ENCODE measurements at places on chromosomes 16 and 17. TPM values are rescaled to one million over a fixed set of nuclear protein-coding genes. Genes with fewer than 3 reads are reported as not detected.
A peak's percentile ranks its signal among the peaks of the same experiment; 100 is the strongest.

DNA sequence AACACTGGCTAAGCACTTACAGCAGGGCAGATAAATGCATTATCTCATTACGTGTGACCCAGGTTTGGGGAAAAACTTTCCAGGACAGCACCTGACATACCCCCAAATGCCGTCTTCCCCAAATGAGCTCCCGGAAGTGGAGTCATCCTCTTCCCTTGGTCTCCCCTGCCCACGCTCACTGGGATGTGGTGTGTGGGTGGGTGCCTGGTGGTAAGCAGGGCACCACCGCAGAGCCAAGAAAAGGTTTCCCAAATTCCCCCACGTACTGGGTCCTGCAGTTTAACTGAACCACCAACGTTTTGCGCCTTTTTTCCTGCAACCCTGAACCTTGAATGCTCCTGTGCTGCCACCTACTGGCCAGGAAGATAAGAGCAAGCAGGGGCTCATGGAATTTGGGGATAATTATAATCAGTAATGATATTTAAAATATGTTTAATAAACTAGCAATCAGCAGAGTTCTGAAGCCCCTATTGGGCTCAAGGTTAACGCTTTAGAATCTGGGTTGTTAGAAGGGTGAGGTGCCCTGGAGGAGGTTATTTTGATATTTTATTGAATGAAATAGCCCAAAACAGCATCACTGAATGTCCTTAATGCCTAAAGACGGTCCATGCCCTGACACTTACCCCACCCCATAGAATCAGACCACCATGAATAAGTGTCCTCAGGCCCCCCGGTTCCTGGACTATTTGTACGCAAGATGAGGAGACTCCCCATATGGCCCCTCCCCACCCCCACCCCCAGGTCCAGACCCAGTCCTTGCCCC lies 8.0 kb downstream of the SPPL2C start:
- no peak for DNase-seq
- H3K27me3 ChIP-seq = peaks cover 29% of the 10 kb centered on the region
- H3K36me3 ChIP-seq = no peaks in the 10 kb centered on the region
- no peak overlapping the region for H3K27ac ChIP-seq
- no peaks in the 10 kb centered on the region for H3K4me1 ChIP-seq

DNA sequence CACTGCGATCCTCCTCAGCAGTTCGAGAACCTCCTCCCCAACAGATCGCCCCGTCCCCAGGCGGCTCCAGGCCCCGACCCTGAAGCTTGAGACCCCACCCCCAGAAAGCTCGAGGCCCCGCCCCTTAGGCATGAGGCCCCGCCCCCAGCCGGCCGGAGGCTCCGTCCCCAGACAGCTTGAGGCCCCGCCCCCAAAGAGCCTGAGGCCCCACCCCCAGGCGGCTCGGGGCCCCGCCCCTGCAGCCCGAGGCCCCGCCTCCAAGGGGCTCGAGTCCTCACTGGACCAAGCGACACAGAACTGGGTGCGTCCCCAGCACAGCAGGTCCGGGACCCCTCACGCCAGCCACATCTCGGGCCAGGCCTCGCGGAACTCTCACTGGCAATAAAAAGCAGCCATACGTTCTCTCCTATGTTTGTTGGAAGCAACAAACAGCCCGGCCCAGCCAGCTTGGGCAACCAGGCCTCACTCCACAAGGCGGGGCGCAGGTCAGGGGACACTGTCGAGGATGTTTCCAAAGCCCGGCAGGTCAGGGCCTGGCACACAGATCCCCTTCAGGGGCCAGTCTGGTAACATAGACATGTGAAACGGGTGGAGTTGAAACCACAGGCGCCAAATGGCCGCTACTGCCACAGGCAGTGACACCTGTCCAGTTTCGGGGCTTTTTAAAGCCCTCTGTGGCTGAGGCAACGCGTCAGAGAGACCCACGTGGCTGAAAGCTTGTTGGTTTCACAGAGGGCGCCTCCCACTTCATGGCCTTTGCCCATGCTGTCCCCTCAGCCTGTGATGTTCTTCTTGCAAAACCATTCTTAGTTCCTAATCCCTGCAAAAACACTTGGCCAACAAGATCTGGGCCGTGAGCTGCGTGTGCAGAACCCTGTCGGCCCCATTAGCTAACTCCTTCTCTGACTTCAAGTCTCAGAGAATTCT lies 224.2 kb downstream of the PARN start:
- no peak overlapping the region for H3K4me3 ChIP-seq
- H3K27me3 ChIP-seq = no peaks in the 10 kb centered on the region
- peak overlapping the region; percentile 75 for H3K27ac ChIP-seq
- H3K36me3 ChIP-seq = no peaks in the 10 kb centered on the region
- H3K4me1 ChIP-seq = peaks cover 14% of the 10 kb centered on the region

GRCh38 chr17:32361270-32361669 lies 11.3 kb downstream of the ZNF207 start:
- H3K27me3 ChIP-seq = no peaks in the 10 kb centered on the region
- DNase-seq = no peak
- H3K4me3 ChIP-seq = no peak overlapping the region
- peaks cover 7% of the 10 kb centered on the region for H3K4me1 ChIP-seq
- H3K36me3 ChIP-seq = peaks cover 85% of the 10 kb centered on the region
- H3K27ac ChIP-seq = no peak overlapping the region

DNA sequence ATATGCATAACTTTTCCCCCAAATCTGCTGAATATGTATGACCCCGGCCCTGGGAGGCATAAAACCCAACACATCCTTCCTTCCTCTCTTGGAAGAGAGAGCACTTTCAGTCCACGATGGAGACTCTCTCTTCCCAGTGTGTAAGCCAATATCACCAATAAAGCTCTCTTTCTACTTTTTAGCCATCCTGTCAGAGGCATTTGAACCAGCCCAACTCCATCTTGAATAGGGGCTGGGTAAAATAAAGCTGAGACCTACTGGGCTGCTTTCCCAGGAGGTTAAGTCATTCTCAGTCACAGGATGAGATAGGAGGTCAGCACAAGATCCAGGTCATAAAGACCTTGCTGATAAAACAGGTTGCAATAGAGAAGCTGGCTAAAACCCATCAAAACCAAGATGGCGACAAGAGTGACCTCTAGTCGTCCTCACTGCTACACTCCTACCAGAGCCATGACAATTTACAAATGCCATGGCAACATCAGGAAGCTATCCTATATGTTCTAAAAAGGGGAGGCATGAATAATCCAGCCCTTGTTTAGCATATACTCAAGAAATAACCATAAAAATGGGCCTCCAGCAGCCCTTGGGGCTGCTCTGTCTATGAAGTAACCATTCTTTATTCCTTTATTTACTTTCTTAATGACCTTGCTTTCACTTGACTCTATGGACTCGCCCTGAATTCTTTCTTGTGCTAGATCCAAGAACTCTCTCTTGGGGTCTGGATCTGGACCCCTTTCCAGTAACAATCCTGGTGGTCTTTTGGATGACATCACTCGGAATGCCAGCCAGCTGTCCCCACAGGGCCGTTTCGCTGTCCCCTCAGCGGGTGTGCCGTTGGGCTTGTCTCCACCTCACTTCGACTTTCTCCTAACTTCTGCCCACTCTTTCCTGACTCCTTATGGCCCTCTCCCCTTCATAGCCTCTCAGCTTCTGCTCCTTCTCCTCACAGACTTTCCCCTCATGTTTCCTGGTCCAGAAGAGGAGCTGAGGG lies 53.4 kb upstream of the NKD1 start:
- H3K27me3 ChIP-seq = peaks cover 20% of the 10 kb centered on the region
- no peak for DNase-seq
- H3K4me1 ChIP-seq = no peaks in the 10 kb centered on the region
- H3K27ac ChIP-seq = no peak overlapping the region

DNA sequence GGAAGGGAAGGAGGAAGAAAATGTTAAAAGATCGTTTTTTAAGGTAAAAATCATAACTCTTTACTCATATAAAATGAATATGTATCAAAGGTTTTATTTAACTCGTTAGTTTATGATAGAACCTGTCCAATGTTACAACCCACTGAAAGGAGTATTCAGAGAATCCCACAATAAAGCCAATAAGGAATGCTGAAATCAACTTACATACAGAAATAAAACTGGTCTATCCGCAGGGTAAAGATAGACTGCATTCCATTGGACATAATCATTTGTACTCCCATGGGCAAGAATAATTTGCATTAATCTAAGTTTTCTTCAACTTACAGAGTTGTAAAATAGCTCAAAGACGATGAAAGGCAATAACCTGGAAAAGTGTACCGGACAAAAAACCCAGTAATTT lies 17.9 kb upstream of the BEAN1 start:
- H3K27ac ChIP-seq = no peak overlapping the region
- DNase-seq = no peak
- peaks cover 16% of the 10 kb centered on the region for H3K4me1 ChIP-seq
- H3K4me3 ChIP-seq = no peak overlapping the region
- H3K36me3 ChIP-seq = no peaks in the 10 kb centered on the region
- H3K27me3 ChIP-seq = peaks cover 31% of the 10 kb centered on the region

GRCh38 chr17:79520167-79521165 lies 90.4 kb downstream of the RBFOX3 start:
- no peaks in the 10 kb centered on the region for H3K36me3 ChIP-seq
- H3K27me3 ChIP-seq = peaks cover 11% of the 10 kb centered on the region
- H3K4me3 ChIP-seq = no peak overlapping the region

DNA sequence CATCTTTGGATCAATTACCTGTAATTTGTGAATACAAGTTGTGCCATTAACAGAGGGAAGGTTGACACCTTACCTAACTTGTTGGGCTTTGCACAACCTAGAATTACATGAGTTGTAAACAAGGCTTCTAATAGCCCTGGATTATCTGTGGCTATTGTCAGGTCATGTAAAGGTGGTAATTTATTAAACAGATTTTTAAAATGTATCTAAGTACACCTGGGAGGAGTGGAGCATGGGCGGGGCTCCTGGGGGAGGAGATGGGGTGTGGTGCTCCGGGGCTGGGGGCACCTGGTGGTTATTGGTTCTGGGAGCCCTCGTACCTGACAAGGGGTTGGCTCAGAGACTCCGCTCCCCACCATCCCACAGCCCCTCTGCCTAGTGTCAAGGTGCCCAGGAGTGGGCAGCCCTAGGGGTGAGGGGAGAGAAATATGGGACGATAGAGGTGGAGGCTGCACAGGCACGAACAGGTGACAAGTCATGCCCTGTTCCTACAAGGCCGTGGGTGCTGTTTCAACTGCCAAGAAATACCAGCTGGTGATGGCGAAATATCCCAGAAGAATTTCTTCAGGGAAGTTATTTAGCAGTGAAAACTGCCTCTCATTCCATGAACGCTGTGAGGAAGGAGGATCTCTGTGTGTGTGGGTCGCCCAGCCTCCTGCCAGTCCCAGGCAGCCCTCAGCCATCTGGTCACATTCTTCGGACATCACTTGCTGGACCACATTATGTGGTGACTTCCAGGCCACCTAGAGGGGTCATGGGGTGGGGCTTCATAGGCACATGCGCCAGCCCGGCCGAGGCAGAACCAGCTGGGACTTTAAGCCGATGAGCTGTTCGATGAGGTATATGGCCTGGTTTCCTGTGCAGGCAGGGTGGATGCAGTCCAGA lies 55.5 kb upstream of the IRX3 start:
- H3K27ac ChIP-seq = no peak overlapping the region
- H3K27me3 ChIP-seq = no peaks in the 10 kb centered on the region
- H3K4me1 ChIP-seq = no peaks in the 10 kb centered on the region

DNA sequence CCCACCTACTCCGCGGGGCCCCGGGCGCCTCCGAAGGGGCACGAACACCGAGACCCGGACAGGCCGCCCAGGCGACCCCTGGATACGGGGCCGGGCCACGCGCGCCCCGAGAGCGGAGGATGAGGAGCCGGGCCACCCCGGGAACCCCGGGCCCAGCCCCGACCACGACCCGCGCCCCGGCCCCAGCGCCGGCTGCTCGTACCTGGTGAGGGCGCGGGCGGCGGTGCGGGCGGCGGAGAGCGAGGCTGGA lies 192 bp downstream of the FASN start:
- no peaks in the 10 kb centered on the region for H3K27me3 ChIP-seq
- H3K27ac ChIP-seq = no peak overlapping the region
- peaks cover 16% of the 10 kb centered on the region for H3K4me1 ChIP-seq

DNA sequence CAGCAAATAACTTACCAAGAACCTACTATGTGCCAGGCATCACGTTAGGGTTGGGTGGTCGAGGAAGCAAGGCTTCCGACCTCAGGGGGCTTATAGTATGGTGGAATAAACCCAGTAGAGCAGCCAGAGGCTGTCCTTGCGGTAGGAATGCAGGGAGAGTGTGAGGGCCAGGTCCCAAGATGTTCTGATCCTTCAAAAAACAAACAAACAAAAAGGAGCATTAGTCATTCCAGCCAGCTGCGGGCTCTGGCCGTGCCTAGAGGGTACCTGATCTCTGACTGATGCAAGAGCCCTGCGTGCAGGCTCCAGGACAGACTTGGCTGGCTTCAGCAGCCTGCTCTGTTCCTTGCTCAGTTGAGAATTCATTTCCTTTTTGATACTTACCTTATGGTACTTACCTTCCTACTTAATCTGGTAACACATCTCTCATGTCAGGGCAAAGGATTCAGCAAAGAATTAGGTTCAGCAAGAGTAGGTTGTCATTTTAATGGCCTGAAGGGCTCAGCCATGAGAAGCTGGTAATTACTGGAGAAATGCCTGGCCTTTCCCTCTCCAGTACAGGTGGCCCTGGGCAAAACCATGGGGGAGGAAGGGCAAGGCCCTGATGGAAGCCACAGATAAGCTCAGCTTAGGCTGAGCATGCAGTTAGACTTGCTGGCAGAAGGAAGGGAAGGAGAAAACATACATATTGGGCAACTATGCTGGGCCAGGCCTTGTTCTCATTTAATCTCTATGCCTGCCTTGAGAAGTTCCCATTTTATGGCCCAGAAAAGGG lies 18.4 kb downstream of the CYB5D2 start:
- H3K4me3 ChIP-seq = no peak overlapping the region
- H3K4me1 ChIP-seq = peaks cover 11% of the 10 kb centered on the region
- no peak for DNase-seq
- H3K27ac ChIP-seq = no peak overlapping the region
- peaks cover 57% of the 10 kb centered on the region for H3K36me3 ChIP-seq
- no peaks in the 10 kb centered on the region for H3K27me3 ChIP-seq

The MYCBPAP gene
- 2.3 TPM for total RNA-seq

- H3K27me3 ChIP-seq = peaks cover 10% of the 10 kb centered on the region
- no peaks in the 10 kb centered on the region for H3K36me3 ChIP-seq
- H3K4me1 ChIP-seq = no peaks in the 10 kb centered on the region
- no peak overlapping the region for H3K27ac ChIP-seq
- H3K4me3 ChIP-seq = no peak overlapping the region
These were observed 19.0 kb upstream of the TUBG2 start for GRCh38 chr17:42640121-42640520.

- H3K4me1 ChIP-seq = peaks cover 82% of the 10 kb centered on the region
- H3K27ac ChIP-seq = peak overlapping the region; percentile 86
- H3K4me3 ChIP-seq = peak overlapping the region; percentile 76
- H3K27me3 ChIP-seq = peaks cover 6% of the 10 kb centered on the region
- no peaks in the 10 kb centered on the region for H3K36me3 ChIP-seq
These were observed 77.0 kb upstream of the TNRC6C start for GRCh38 chr17:77881545-77881944.

The ANKRD13B gene
- total RNA-seq = 3.5 TPM

The WNT9B gene
- total RNA-seq = not detected

All from activated B cell treated with CpG ODN at 0.5 μM for 24 hours (primary cell).